ENCODE measurements at places on chromosomes 13 and 19. TPM values are rescaled to one million over a fixed set of nuclear protein-coding genes. Genes with fewer than 3 reads are reported as not detected.

GRCh38 chr13:78770601-78771000 is 111.6 kb upstream of the OBI1 start:
- no peak for DNase-seq

DNA sequence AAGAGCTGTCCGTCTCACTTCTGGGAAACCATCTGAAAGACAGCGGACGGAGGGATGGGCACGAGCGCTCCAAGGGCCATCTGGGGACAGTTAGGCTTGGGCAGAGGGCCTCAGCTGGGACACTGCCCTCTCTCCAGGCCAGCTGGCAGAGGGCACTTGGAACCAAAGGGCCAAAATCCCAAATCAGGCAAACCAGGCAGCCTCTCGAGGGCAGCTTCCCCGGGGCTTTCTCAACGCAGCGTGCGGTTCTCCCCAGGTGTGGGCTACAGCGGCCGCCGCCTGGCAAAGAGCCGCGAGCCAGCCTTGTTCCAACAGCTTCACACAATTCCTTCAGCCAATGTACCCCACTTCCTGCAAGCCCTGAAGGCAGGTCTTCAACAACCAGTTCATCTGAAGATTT is 5.0 kb downstream of the MLLT1 start:
- DNase-seq = no peak

- DNase-seq = no peak
Measured at GRCh38 chr13:96388598-96388997, 298.7 kb downstream of the HS6ST3 start.

GRCh38 chr13:100566543-100566942 is 22.0 kb downstream of the GGACT start:
- DNase-seq = no peak

DNA sequence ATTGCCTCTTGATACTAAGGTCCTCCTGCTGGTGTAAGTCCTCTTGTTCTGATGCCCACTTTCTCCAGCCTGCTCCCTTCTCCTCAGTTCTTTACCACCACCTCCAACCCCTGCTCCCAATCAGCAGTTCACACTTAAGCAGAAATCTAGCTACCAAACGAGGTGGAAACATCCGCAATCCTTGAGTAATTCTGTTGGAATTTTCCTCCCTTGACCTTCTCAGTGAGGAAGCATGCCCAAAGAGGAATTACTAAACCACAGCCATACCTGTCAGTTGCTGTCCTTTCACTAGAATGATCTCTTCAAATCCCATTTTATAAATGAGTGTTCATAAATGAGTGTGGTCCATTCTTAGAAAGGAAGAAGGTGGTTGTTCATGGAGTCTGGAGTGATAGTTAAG is 289.9 kb downstream of the DACH1 start:
- no peak for DNase-seq

Gene IL12RB1
- total RNA-seq = 10.1 TPM

All from activated naive CD4-positive, alpha-beta T cell treated with anti-CD3 and anti-CD28 coated beads for 36 hours (primary cell).